Left lung (tissue), 14 donors: ENCODE measurements at places on chromosomes 7 and 10. TPM values are rescaled to one million over a fixed set of nuclear protein-coding genes. Genes with fewer than 3 reads are reported as not detected.

Gene FAM25G
- total RNA-seq: not detected

- DNase-seq: no peak
These were observed 80.7 kb upstream of the DUSP5 start for GRCh38 chr10:110416776-110417711.

Gene FZD8
- total RNA-seq: 16.0 TPM

- no peak for DNase-seq
These were observed 25.4 kb downstream of the STAM start for GRCh38 chr10:17669185-17669872.

GRCh38 chr7:92955081-92955480 is 118.7 kb upstream of the CDK6 start:
- DNase-seq: no peak

DNA sequence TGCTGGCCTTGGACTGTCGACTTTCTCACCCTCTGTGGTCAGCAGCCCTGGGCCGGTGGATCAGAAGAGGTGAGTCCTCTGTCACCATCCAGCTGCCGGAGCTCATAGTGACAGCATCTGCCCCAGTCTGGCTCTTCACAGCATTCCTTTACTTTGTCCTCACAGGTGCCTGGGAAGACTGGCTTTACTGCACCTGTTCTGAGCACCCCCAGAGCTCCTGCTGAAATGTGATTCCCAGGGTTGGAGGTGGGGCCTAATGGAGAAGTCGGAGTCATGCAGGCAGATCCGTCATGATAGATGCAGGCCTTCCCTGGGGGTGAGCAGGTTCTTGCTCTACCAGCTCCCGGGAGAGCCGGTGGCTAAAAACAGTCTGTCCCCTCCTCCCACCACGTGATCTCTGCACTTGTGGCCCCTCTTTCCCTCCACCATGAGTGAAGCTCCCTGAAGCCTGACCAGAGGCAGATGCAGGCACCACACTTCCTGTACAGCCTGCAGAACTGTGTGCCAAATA is 171.5 kb downstream of the ZMYND11 start:
- DNase-seq: no peak

Gene ACSM6
- total RNA-seq: not detected

- DNase-seq: peak; percentile 69
These were observed 307.4 kb upstream of the AOAH start for GRCh38 chr7:37031571-37032257.

GRCh38 chr10:3714531-3714930 is 70.5 kb downstream of the KLF6 start:
- DNase-seq: no peak

DNA sequence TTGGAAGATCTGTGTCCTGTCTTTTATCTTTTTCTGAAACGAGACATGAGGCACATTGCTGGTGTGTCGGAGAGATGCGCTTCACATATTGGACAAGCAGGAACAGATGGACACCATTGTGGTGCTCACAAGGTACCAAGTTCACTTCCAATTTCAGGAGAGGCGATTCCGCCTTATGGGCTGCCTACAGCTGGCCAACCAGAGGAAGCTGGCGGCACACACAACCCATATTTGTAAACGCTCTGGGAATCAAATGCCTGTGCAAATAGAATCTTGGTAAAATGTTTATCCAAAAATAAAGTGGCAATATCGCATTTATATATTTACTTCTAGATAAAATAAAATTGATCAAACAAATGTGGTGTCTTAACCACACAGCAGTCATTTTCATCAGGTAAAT is 337.4 kb downstream of the TCERG1L start:
- DNase-seq: no peak

- peak; percentile 1 for DNase-seq
These were observed 170.9 kb upstream of the SMIM30 start for GRCh38 chr7:113289140-113289740.

Gene TIAL1
- total RNA-seq: 108 TPM

- DNase-seq: no peak
These were observed 14.0 kb upstream of the AKR1E2 start for GRCh38 chr10:4812046-4812445.

GRCh38 chr10:127873901-127874470 is 18.8 kb downstream of the CLRN3 start:
- DNase-seq: no peak

Gene GHRHR
- not detected for total RNA-seq

Gene SPAM1
- not detected for total RNA-seq

- no peak for DNase-seq
These were observed 43.6 kb upstream of the CDK14 start for GRCh38 chr7:90552521-90552920.

GRCh38 chr7:51847461-51848134 is 531.0 kb upstream of the COBL start:
- DNase-seq: no peak

Gene METTL27
- 2.6 TPM for total RNA-seq

- no peak for DNase-seq
These were observed 68.9 kb downstream of the MAD1L1 start for GRCh38 chr7:2163600-2164555.

DNA sequence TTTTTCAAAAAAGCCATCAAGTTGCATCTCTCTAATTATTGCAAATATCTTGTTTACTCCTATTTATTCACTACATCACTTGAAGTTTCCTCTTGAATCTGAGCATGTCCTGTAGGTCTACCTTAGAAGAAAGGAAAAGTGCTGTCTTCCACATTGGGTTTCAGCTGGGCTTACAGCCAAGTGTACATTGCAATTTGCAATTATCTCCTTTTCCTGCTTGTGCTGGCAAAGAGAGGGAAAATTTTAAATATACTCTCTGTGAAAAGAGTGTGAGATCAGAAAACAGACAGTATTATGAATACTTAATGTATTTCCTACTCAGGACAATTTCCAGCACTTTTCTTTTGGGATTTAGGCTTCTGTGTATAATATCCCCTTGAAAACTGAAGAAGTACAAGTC is 839.7 kb downstream of the CNTNAP2 start:
- DNase-seq: peak; percentile 11

- no peak for DNase-seq
These were observed 104.1 kb downstream of the ZNF467 start for GRCh38 chr7:149669121-149669818.
